ENCODE measurements at places on chromosomes 3 and 15.

- DNase-seq: no peak
These were observed 7.9 kb upstream of the ISG20 start for GRCh38 chr15:88630798-88631463.

GRCh38 chr3:37859908-37860199, 1.8 kb upstream of the CTDSPL start:
- DNase-seq: no peak

DNA sequence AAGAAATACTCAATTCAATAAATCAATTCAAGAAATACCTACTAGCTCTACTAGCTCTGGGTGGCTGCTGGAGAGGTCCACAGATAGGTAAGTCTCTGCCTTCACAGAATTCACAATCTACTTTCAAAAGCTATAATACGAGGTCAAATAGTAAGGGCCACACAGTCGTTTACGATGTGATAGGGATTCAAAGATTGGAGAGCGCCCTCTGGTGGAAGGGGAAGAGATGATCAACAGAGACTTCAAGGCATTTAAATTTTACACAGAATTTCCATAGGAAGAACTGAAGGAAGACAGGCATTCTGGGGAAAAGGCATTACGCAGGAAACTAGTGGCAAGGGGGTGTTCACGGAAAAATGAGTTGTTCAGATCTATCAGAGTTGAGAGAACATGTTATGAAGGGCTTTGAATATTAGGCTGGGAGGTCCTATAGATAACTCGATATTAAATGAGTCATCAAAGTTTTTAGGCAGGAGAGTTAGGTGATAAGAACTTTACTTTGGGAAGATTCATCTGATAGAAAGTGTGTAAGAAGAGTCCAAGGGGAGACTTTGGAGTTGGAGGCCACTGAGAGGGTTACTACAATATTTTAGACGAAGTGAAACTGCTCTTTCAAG, 128.8 kb downstream of the FRMD5 start:
- peak; percentile 19 for DNase-seq

DNA sequence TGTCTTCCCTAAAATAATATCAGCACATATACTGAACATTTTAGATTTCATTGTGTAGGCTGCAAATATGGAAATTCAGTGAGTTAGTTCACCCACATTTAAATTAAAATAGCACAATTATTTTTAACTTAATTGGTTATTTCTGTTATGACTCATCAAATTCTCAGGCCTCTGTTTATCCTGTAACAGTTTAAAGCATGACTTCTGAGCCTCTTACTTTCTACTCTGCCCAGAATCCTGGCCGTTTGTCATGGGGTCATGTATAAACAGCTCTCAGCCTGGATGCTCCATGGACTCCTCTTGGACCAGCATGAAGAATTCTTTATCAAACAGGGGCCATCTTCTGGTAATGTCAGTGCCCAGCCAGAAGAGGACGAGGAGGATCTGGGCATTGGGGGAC, 12.2 kb downstream of the TUBGCP4 start:
- no peak for DNase-seq

DNA sequence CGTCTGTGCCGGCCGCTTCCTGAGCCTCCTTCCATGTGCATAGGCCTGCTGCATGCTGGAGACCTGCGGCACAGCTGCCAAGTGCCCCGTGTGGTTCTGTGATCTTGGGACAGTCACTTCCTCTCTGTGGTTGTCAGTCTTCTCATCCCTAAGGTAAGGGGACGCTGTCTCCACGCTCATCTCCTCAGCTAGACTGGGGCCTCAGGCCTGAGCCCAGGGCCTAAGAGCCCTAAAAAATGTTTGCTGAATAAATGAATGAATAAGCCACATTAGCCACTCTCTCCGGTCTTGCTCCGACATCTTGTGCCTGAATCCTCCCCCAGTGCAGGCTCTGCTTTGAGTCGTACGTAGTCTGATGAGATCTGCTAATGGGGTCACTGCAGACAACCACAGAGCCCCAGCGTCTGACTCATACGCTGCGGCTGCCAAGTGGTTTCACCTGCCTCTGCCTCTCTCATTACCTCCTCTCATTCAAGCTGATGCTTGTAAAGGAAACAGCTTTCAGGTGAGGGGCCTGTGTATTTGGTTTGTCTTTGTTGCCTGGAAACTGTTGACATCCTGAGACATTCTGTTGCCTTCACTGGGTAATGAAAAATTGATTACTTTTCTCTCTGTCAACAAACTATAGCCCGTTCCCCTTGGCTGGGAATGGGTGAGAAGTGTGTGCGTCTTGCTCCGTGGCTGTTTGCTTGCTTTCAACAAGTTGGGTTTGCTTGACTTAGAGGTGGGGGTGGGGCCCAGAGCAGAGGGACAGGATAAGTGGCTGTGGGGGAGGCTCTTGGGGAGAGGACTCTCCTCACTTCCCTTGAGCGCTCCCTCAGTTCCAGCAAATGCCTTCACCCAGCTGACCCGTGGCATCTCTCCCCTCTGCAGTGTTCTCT, 15.9 kb downstream of the RPLP1 start:
- peak; percentile 90 for DNase-seq
